ENCODE measurements at places on chromosomes 16 and 17. TPM values are rescaled to one million over a fixed set of nuclear protein-coding genes. Genes with fewer than 3 reads are reported as not detected.

Gene KRT28
- total RNA-seq, result not detected

GRCh38 chr17:80029258-80029974, 6.3 kb downstream of the TBC1D16 start:
- peaks cover 6% of the 10 kb centered on the region for H3K27me3 ChIP-seq
- no peaks in the 10 kb centered on the region for H3K36me3 ChIP-seq
- H3K4me3 ChIP-seq, result no peak overlapping the region
- H3K27ac ChIP-seq, result no peak overlapping the region
- no peak for DNase-seq

Gene HOXB8
- total RNA-seq, result not detected

Gene SLC6A2
- total RNA-seq, result not detected

- no peak overlapping the region for H3K27ac ChIP-seq
- DNase-seq, result no peak
- no peaks in the 10 kb centered on the region for H3K36me3 ChIP-seq
- no peak overlapping the region for H3K4me3 ChIP-seq
- no peaks in the 10 kb centered on the region for H3K4me1 ChIP-seq
- peaks cover 2% of the 10 kb centered on the region for H3K27me3 ChIP-seq
Observed at GRCh38 chr17:72485596-72485995, 364.8 kb downstream of the SOX9 start.

Measured in activated CD4-positive, alpha-beta memory T cell treated with anti-CD3 and anti-CD28 coated beads, Interleukin-2, amount 10 ng/mL, durations not matched to agents 7 days and 5 days (primary cell).